ENCODE measurements at places on chromosomes 13 and 19.

- DNase-seq, result no peak
These were observed 375.4 kb downstream of the KCNRG start for GRCh38 chr13:50390503-50391248.

- DNase-seq, result no peak
These were observed 556 bp downstream of the CACTIN start for GRCh38 chr19:3625996-3626472.

DNA sequence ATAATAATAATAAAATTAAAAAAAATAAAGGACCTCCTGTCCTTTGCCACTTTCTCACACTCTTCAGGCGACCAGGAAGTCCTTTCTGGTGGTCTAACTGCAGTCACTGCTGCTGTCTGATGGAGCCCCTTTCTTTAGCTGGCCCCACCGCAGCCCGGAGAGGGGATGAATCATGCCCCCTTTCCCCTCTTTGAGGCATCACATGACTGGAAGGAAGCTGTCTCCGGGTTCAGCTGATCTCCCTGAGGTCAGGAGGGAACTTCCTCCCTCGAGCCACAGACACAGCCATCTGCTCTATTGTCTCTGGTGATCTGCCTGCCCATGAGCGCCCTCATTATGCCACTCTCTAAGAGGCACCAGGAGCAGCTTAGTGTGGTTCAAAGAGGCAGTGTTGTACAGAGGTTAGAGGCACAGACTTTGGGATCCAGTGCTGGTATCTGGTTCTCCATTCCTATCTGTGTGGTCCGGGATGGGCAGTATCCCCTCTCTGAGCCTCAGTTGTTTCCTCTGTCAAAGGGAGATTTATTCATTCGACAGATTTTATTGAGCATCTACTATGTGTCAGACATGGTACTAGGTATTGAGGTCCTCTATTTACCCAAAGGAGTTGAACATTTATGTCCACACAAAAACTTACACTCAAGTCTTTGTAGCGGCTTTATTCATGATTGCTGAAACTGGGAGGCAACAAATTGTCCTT lies 30.0 kb downstream of the VAV1 start:
- DNase-seq, result peak; percentile 33

DNA sequence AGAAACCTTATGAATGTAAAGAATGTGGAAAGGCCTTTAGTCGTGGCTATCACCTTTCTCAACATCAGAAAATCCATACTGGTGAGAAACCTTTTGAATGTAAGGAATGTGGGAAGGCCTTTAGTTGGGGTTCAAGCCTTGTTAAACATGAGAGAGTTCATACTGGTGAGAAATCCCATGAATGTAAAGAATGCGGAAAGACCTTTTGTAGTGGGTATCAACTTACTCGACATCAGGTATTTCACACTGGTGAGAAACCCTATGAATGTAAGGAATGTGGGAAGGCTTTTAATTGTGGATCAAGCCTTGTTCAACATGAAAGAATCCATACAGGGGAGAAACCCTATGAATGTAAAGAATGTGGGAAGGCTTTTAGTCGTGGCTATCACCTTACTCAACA lies 20.8 kb downstream of the ZNF283 start:
- DNase-seq, result peak; percentile 26

- no peak for DNase-seq
These were observed 622 bp upstream of the FDX2 start for GRCh38 chr19:10316229-10317044.

Data from urothelium cell line (cell line).